ENCODE measurements at places on chromosomes 1 and 21. TPM values are rescaled to one million over a fixed set of nuclear protein-coding genes. Genes with fewer than 3 reads are reported as not detected.

LCE6A gene
- not detected for total RNA-seq

GRCh38 chr1:30693366-30693765 is 30.0 kb downstream of the MATN1 start:
- no peak for DNase-seq

DNA sequence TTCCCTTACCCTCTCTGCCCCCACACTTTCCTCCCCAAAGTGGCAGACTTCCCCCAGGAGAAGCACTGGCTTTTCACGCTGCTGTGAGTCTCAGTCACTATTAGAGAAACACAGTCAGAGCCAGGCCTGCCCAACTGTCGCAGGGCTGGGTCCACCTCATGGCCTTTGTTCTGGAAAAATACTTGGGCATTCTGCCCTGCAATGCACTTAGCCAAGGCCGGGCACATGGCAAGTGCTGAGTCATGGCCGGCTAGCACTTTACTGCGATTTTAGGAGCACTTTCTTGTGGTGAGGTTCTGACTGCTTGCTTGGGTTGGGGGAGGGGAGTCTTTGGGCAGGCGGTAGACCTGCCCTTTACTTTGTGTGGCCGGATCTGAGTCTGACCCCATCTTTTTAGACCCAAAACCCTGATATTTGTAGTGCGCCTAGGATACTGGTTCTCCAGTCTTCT is 7.7 kb downstream of the EPHX1 start:
- DNase-seq: peak; percentile 37

GCSAML gene
- not detected for total RNA-seq

GRCh38 chr1:226870026-226870400 is 403 bp upstream of the PSEN2 start:
- no peak for DNase-seq

DNA sequence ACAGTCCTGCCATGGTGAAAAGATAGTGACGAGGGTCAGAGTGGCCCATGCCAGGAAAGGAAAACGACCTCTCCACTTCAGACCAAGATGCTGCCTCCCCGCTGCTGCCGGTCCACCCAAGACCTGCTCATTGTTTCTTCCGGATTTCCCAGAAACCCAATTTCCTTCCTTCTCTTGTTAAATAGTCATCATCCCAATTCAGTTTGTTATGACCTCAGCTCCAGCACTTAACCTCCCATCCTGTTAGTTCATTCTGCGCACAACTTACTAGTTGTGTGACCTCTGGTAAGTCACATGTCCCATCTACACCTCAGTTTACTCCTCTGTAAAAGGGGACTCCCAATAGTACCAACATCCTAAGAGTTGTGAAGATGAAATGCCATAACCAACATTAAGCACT is 29.9 kb upstream of the PPP1R15B start:
- DNase-seq: no peak

DNA sequence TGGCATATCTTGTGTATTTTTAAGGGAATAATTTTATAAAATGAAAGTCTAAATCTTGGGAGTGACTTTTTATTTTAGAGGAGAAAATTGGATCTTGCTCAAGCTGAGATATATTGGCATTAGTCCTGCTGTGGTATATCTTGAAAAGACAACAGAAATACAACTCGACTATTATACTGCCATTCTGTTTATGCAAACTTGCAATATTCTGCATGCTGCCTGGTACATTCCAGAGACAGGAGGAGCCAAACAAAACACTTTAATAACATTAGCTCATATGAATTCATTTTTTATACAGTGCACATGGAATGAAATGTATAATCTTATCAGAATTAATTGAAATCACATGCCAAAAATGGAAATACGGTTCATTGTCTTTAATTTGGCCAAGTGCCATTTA is 176.0 kb upstream of the NRIP1 start:
- no peak for DNase-seq

DNA sequence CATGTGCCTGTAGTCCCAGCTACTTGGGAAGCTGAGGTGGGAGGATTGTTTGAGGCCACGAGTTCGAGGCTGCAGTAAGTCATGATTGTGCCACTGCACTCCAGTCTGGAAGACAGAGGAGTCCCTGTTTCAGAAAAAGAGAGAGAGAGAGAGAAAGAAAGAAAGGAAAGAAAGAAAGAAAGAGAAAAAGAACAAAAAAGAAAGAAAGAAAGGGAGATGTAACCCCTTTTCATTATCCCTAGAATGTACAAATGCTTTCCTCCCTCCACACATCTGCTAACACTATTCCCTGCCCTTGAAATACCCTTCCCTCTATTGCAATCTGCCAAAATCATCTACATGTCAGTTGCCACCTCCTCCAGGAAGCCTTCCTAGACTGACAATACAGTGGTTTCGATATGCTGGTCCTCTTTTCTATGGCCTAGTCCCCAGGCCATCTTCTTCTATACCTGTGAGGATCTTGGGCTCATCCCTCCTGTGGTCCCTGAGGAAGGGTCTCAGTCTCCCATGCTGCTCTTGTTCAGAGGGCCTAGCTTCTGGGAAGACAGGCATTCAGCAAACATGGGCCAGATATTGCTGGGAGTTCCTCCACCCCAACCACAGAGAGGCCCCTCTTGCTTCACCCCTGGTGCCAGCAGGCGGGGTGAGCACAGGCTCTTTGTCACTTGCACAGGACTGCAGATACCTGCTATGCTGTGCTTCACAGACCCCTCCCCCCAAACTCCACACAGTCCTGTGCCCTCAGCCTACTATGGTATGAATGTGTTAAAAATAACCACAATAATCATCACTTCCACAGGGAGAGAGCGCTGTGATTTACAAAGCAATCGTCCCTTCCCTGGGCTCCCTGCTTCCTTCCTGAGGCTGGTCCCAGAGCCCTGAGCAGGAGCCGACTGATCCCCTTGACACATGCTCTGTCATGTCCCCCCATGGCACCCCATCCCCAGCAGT is 14.1 kb downstream of the ADGRB2 start:
- no peak for DNase-seq

VWA5B1 gene
- total RNA-seq: not detected

- no peak for DNase-seq
These were observed 826 bp downstream of the LAPTM5 start for GRCh38 chr1:30756545-30757351.

- no peak for DNase-seq
These were observed 26.8 kb downstream of the UROD start for GRCh38 chr1:45038661-45039364.

- DNase-seq: no peak
These were observed 14.6 kb upstream of the FMO4 start for GRCh38 chr1:171299342-171299741.

CHI3L2 gene
- total RNA-seq: not detected

DNA sequence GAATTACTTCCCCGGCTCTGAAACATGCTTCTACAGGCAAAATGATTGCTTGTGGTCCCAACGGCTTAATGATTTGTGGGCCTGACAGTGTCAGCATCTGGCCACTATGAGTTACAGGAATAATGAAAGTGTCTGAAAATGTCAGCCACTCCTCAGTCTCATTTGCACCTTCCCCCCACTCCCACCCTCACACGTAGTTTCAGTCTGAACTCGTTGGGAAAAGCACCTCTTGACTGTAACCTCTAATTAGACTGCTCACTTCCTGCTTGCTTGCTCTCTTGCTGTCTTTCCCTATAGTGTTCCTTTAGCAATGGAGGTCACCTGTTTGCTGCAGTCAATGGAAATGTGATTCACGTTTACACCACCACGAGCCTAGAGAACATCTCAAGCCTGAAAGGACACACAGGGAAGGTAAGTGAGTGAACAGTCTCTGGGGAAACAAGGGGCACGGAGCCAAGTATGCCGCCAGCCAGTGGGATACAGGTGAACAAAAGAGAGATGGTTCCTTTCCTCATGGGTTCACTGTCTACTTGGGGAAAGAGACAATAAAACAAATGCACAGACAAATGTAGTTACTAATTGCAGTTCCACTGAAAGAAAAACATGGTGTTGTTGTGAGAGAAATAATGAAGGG is 27.1 kb downstream of the CFAP57 start:
- no peak for DNase-seq
